ENCODE measurements at places on chromosomes 12 and 14. TPM values are rescaled to one million over a fixed set of nuclear protein-coding genes. Genes with fewer than 3 reads are reported as not detected.
A peak's percentile ranks its signal among the peaks of the same experiment; 100 is the strongest.

DNA sequence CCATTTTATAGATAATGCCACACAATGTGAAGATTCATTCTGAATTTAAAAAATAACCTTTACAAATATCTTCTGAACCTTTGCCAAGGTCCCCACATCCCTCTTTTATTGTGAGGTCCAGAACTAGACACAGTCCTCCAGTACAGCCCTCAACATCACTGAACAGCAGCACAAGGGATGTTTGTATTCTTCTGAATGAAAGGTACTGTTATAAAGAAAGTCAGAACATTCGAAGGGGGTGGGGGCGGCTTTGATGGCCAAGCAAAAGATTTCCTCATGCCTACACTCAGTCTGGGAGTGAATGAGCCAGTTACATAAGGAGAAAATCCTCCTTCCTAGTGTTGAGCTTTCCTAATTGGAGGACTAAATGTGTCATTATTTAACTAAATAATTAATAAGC is 77.3 kb downstream of the PPM1A start:
- no peaks in the 10 kb centered on the region for H3K36me3 ChIP-seq
- DNase-seq, result no peak
- no peak overlapping the region for H3K27ac ChIP-seq
- no peak overlapping the region for H3K4me3 ChIP-seq
- H3K27me3 ChIP-seq, result peaks cover 10% of the 10 kb centered on the region
- H3K4me1 ChIP-seq, result peaks cover 13% of the 10 kb centered on the region

DNA sequence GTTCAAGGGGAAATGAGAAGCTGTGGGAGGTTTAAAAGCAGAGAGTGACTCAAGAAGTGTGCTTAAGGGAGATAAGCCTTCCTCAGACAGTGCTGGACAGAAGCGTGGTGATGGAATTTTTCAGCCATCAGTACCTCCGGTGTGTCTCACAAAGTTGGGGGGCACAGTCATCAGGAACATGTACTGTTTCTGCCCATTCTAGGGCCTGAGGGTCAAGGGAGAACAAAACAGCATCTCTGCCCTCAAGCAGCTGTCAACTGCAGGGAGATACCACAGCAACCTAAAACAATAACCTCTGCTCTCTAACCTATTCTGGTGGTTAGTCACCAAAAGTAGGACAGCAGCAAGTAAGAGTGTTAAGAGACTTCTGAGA is 2.0 kb upstream of the STON2 start:
- DNase-seq, result no peak
- H3K4me1 ChIP-seq, result no peaks in the 10 kb centered on the region
- no peak overlapping the region for H3K4me3 ChIP-seq
- H3K27me3 ChIP-seq, result peaks cover 4% of the 10 kb centered on the region

- no peaks in the 10 kb centered on the region for H3K36me3 ChIP-seq
- H3K4me1 ChIP-seq, result peaks cover 16% of the 10 kb centered on the region
- no peak overlapping the region for H3K27ac ChIP-seq
- no peak overlapping the region for H3K4me3 ChIP-seq
- no peaks in the 10 kb centered on the region for H3K27me3 ChIP-seq
Observed at GRCh38 chr12:90075685-90076084, 367.0 kb upstream of the ATP2B1 start.

- H3K4me3 ChIP-seq, result no peak overlapping the region
- DNase-seq, result no peak
- no peaks in the 10 kb centered on the region for H3K4me1 ChIP-seq
- H3K27me3 ChIP-seq, result peaks cover 25% of the 10 kb centered on the region
Observed at GRCh38 chr12:55065535-55065934, 45.8 kb downstream of the NEUROD4 start.

- H3K4me1 ChIP-seq, result peaks cover 10% of the 10 kb centered on the region
- DNase-seq, result no peak
- H3K36me3 ChIP-seq, result no peaks in the 10 kb centered on the region
Observed at GRCh38 chr12:94231709-94232108, 83.3 kb downstream of the PLXNC1 start.

- H3K27me3 ChIP-seq, result no peaks in the 10 kb centered on the region
- H3K4me1 ChIP-seq, result no peaks in the 10 kb centered on the region
- no peaks in the 10 kb centered on the region for H3K36me3 ChIP-seq
- DNase-seq, result no peak
Observed at GRCh38 chr12:97323154-97323553, 139.4 kb upstream of the RMST start.

DNA sequence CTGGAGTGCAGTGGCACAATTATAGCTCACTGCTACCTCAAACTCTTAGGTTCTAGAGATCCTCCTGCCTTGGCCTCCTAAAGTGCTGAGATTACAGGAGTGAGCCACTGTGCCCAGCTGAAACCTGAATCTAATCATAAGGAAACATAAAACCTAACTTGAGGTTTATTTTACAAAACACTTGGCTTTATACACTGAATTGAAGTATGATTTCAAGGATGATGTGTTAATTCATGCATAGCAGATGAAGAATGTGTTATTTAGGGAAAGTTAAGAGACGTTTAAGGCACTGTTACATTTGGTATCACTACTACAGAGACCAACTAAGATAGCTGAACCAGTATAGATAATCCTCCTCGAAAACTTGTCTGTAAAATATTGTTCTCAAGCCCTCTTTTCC is 6.4 kb downstream of the DICER1 start:
- peaks cover 23% of the 10 kb centered on the region for H3K4me1 ChIP-seq
- H3K27ac ChIP-seq, result no peak overlapping the region
- DNase-seq, result no peak
- H3K36me3 ChIP-seq, result peaks cover 2% of the 10 kb centered on the region

GRCh38 chr14:75437201-75438143 is 9.7 kb downstream of the JDP2 start:
- H3K27me3 ChIP-seq, result no peaks in the 10 kb centered on the region
- no peaks in the 10 kb centered on the region for H3K36me3 ChIP-seq
- H3K4me3 ChIP-seq, result no peak overlapping the region
- no peak overlapping the region for H3K27ac ChIP-seq
- DNase-seq, result no peak

- no peak for DNase-seq
- no peaks in the 10 kb centered on the region for H3K4me1 ChIP-seq
- H3K4me3 ChIP-seq, result no peak overlapping the region
- peaks cover 12% of the 10 kb centered on the region for H3K36me3 ChIP-seq
Observed at GRCh38 chr14:56649382-56649781, 69.8 kb downstream of the TMEM260 start.

- H3K27me3 ChIP-seq, result no peaks in the 10 kb centered on the region
- H3K36me3 ChIP-seq, result no peaks in the 10 kb centered on the region
- no peak overlapping the region for H3K27ac ChIP-seq
Observed at GRCh38 chr12:78562368-78563205, 302.0 kb upstream of the SYT1 start.

- H3K4me1 ChIP-seq, result no peaks in the 10 kb centered on the region
- peaks cover 2% of the 10 kb centered on the region for H3K27me3 ChIP-seq
Observed at GRCh38 chr12:93142881-93143280, 213.8 kb upstream of the EEA1 start.

GRCh38 chr14:97283841-97284240 is 486.7 kb downstream of the VRK1 start:
- no peak overlapping the region for H3K4me3 ChIP-seq
- no peak for DNase-seq
- H3K27me3 ChIP-seq, result peaks cover 18% of the 10 kb centered on the region
- no peaks in the 10 kb centered on the region for H3K4me1 ChIP-seq
- no peak overlapping the region for H3K27ac ChIP-seq

DNA sequence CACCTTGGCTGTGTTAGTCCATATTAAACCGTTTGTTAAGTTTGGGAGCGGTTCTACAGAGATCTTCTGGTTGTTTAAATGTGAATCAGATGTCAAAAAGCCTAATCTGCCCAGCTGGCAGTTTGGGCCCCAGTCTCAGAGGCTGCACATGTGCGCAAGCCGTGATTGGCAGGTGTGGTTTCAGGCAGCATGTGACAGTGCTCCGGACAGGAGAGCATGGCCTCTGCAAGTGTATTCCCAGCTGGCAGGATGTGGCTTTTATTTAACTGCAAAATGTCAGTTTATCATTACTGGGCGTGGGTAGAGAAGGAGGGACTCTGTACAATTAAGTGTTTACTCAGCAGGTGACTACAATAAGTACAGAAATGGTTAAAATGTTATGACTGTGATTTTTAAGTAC is 77.5 kb downstream of the PELI2 start:
- no peak overlapping the region for H3K27ac ChIP-seq
- peaks cover 2% of the 10 kb centered on the region for H3K27me3 ChIP-seq
- DNase-seq, result peak; percentile 84
- peak overlapping the region; percentile 33 for H3K4me3 ChIP-seq
- no peaks in the 10 kb centered on the region for H3K36me3 ChIP-seq

GRCh38 chr12:31339831-31340622 is 14.1 kb upstream of the SINHCAF start:
- no peaks in the 10 kb centered on the region for H3K27me3 ChIP-seq
- H3K36me3 ChIP-seq, result no peaks in the 10 kb centered on the region
- no peaks in the 10 kb centered on the region for H3K4me1 ChIP-seq
- no peak for DNase-seq

DNA sequence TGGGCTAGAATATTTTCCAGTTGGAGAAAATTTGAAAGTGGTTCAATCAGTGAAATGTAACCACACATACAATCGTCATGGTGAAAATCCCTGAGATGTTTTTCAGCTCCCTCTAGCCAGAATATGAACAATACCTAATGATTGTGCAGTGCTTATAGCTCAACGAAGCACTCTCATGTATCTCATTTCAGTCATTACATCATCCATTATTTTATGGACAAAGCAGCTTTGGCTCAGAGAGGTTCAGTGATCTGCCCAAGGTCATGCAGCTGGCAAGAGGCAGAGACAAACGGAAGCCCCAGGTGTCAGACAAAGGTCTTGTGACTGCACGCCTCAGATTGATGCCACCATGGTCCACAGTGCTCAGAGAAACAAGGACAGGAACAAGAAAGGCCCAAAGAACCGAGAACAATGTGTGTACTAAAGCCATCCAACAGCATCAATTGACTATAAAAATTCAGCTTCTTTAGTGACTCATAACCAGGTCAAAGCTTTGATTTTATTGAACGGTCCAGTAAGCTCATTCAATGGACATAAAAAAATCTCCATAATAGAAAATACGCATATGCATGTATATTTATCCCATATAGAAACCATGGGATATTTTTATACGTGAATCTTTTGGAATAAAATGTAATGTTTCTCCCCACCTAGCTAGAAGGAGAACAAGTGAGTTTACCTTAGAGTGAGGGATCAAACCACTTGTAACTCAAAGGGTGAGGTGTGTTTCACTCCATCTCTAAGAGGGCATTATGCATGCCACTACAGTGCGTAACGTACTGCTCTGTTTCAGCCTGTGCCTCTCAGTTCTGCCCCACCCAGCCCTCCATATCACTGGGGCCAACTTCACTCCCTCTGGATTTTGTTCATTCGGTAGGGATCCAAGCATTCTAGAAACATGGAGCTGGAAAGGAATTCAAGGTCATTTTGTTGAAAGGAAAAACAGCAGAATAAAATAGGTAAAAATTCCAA is 141.8 kb downstream of the GRIN2B start:
- H3K27me3 ChIP-seq, result no peaks in the 10 kb centered on the region
- H3K36me3 ChIP-seq, result no peaks in the 10 kb centered on the region

GRCh38 chr14:75283833-75284563 is 5.4 kb downstream of the FOS start:
- peaks cover 8% of the 10 kb centered on the region for H3K27me3 ChIP-seq
- no peak overlapping the region for H3K27ac ChIP-seq
- peak; percentile 41 for DNase-seq

- H3K27ac ChIP-seq, result peak overlapping the region; percentile 98
- peaks cover 6% of the 10 kb centered on the region for H3K36me3 ChIP-seq
- peak overlapping the region; percentile 89 for H3K4me3 ChIP-seq
Observed at GRCh38 chr12:12726555-12727093, 9.5 kb downstream of the CDKN1B start.

GRCh38 chr12:100987552-100988521 is 193.3 kb downstream of the ANO4 start:
- no peak overlapping the region for H3K27ac ChIP-seq
- no peaks in the 10 kb centered on the region for H3K4me1 ChIP-seq
- no peak for DNase-seq
- no peaks in the 10 kb centered on the region for H3K27me3 ChIP-seq
- no peaks in the 10 kb centered on the region for H3K36me3 ChIP-seq

DNA sequence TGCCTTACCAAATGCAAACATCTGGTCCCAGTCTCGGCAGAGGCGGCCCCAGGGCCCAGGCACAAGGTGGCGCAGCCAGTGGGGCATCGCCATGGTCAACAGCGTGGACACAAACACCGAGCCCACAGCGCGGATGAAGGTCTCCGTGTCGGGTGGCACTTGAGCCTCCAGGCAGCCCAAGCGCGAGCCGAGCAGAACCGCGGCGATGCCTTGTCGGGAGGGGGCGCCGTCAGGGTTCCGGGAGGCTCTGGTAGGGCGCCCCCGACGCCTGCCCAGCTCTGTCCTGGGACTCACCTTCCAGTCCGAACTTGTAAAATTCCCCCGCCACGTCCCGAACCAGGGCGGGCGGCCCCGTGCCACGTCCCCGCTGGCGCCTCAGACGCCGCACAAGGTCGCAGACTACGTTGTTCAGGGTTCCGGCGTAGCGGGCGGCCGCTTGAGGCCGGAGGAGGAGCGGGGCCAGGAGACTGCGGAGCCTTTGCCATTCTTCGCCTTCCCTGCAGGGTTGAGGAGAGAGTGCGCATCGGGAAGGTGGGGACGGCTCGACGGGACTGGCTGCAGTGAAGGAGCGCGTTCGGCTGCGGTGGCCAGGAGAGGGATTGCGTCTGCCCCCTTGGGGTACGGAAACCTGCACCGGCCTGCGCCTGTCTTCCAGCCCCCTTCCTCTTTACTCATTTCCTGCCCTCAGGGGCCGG is 1.7 kb downstream of the CYP27B1 start:
- peak; percentile 56 for DNase-seq
- no peaks in the 10 kb centered on the region for H3K36me3 ChIP-seq
- peaks cover 22% of the 10 kb centered on the region for H3K27me3 ChIP-seq
- H3K4me1 ChIP-seq, result peaks cover 25% of the 10 kb centered on the region
- peak overlapping the region; percentile 55 for H3K4me3 ChIP-seq
- H3K27ac ChIP-seq, result no peak overlapping the region

- H3K27me3 ChIP-seq, result no peaks in the 10 kb centered on the region
- DNase-seq, result no peak
- H3K4me3 ChIP-seq, result no peak overlapping the region
Observed at GRCh38 chr12:99390707-99391106, 256.8 kb upstream of the GARIN6 start.

GRCh38 chr12:24760606-24761378 is 188.1 kb downstream of the BCAT1 start:
- no peaks in the 10 kb centered on the region for H3K4me1 ChIP-seq
- DNase-seq, result no peak
- no peak overlapping the region for H3K4me3 ChIP-seq
- H3K27ac ChIP-seq, result no peak overlapping the region
- no peaks in the 10 kb centered on the region for H3K36me3 ChIP-seq

DNA sequence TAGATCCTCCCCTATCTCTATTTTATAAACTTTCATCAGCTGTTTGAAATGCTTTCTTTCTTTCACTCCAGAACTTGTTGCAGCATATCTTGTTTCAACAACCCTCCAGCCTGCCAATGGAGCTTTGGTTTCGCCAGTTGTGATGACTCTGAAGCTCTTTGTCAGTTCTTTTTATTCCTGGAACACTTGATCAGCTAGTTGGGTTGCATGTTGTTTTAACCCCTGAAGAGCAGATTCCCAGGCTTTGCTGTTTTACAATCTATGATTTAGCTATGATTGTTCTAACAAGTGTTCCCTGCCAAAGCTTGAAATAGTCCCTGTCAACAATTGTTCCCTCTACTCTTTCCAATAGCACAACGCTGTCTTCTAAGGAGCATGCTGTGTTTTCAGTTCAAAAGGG is 50.6 kb upstream of the FUT8 start:
- no peaks in the 10 kb centered on the region for H3K4me1 ChIP-seq
- no peak overlapping the region for H3K4me3 ChIP-seq

The FAM186B gene
- not detected for total RNA-seq

The SDSL gene
- total RNA-seq, result not detected

The CDKL1 gene
- 5.7 TPM for total RNA-seq

The RHOJ gene
- not detected for total RNA-seq

The TRIM9 gene
- 0.12 TPM for total RNA-seq

The HCAR1 gene
- total RNA-seq, result not detected

The TAS2R10 gene
- total RNA-seq, result not detected

The USP15 gene
- total RNA-seq, result 417 TPM

The SOX5 gene
- not detected for total RNA-seq
